ENCODE measurements at places on chromosomes 2 and 18.

DNA sequence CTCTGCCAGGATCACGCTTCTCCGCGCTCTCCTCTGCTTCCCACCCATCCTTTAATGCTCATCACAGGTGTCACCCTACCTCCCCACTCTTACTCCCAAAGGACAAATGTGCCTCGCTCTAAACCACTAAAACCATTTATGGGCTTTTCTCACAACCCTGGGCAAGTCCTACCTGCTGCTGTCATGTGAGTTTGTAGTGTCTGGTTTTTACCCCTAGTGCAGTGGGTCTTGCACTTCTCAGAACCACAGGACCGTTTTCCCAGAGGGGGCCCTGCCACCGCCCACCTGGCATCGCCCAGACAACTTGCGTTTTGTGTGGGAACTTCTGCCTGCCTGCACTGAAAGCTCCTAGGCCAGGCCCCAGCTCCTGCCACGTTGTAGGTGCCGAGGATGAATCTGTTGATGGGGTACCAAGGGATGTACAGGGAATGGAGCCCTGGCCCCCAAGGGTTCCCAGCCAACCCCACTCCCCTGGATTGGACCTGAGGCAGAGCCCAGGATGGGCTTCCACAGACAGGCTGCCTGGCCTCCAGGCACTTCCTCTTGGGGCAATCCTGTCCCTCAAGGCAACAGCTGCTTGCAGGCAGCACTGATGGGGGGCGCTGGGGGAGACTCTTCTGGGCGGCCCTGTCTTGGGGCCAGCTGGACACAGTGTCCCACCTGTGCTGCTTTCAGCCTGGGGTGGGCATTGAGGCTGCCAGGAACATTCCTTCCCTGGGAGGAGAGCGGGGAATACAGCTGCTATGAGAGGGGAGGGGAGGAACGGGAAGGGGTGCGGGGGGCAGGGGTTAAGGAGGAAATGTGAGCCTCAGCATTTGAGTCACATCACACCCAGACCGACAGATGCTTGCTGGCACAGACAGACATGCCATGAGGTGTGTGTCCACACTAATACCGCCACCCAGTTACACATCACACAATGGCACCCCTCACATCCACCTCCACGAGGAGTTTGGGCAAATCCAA, 176.3 kb downstream of the ZFP36L2 start:
- H3K36me3 ChIP-seq: peaks cover 2% of the 10 kb centered on the region
- peaks cover 40% of the 10 kb centered on the region for H3K4me1 ChIP-seq
- no peak for DNase-seq
- H3K4me3 ChIP-seq: no peak overlapping the region

GRCh38 chr18:44680273-44681075, at the start of gene SETBP1:
Gene SETBP1 (plus strand): TSS chr18:44680888. CDS start chr18:44701347, 20,459 bp downstream.
- H3K36me3 ChIP-seq: peaks cover 8% of the 10 kb centered on the region
- no peak for DNase-seq
- H3K27me3 ChIP-seq: no peaks in the 10 kb centered on the region
- peaks cover under 1% of the 10 kb centered on the region for H3K4me1 ChIP-seq
- H3K27ac ChIP-seq: peak within 1 kb of the TSS; percentile 74

GRCh38 chr2:14716319-14716718, 83.8 kb downstream of the LRATD1 start:
- no peak overlapping the region for H3K27ac ChIP-seq
- H3K4me1 ChIP-seq: no peaks in the 10 kb centered on the region
- H3K36me3 ChIP-seq: no peaks in the 10 kb centered on the region
- H3K4me3 ChIP-seq: no peak overlapping the region
- H3K27me3 ChIP-seq: no peaks in the 10 kb centered on the region

GRCh38 chr2:231545105-231545902, 15.1 kb upstream of the NMUR1 start:
- H3K36me3 ChIP-seq: peaks cover 4% of the 10 kb centered on the region
- peak overlapping the region; percentile 92 for H3K27ac ChIP-seq
- DNase-seq: peak; percentile 27
- H3K4me1 ChIP-seq: peaks cover 55% of the 10 kb centered on the region
- H3K27me3 ChIP-seq: no peaks in the 10 kb centered on the region
- H3K4me3 ChIP-seq: peak overlapping the region; percentile 66

DNA sequence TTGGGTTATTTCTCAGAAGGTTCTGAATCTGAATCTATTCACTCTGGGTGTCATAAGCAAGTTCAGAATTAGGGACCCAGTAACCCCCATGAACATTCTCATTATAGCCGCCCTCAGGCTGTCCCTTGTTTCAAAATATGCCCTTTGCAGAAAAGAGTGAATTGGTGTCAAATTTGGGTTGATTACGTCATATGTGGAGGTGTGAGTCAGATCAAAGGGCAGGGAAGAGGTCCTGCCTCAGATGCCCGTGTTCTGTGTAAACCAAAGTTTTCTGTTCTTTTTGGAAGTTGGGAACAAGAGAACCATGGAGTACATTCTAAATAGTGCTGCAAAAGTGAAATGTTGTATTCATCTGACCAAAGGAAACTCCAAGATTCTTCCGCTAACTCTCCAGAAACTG, 5.8 kb downstream of the FAM110C start:
- no peak for DNase-seq
- H3K27me3 ChIP-seq: peaks cover 50% of the 10 kb centered on the region
- H3K36me3 ChIP-seq: peaks cover 2% of the 10 kb centered on the region
- H3K4me1 ChIP-seq: peaks cover 7% of the 10 kb centered on the region

- peaks cover 33% of the 10 kb centered on the region for H3K36me3 ChIP-seq
- no peak overlapping the region for H3K4me3 ChIP-seq
- peaks cover 79% of the 10 kb centered on the region for H3K4me1 ChIP-seq
Measured at GRCh38 chr18:77088963-77089722, 43.4 kb downstream of the MBP start.

DNA sequence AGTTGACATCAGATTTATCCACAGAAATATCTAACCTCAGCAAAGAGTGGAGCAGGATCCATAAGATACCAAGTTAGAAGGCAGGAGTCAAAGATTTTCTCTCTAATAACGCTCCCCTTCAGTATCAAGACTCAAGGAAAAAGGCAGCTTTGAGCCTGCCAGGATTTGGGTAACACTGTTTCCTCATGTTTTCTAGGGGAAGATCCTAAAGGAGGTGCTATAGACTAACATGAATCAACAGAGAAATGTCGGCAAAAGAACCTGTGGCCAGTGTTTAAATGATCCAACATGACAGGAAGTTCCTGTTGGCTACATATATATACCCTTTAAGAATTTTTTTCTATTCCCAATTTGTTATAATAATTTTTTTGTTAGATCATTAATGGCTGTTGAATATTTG, 402.3 kb downstream of the TGIF1 start:
- H3K27ac ChIP-seq: no peak overlapping the region
- no peak overlapping the region for H3K4me3 ChIP-seq
- no peaks in the 10 kb centered on the region for H3K4me1 ChIP-seq
- H3K36me3 ChIP-seq: peaks cover 2% of the 10 kb centered on the region
- DNase-seq: no peak
- H3K27me3 ChIP-seq: peaks cover 25% of the 10 kb centered on the region

DNA sequence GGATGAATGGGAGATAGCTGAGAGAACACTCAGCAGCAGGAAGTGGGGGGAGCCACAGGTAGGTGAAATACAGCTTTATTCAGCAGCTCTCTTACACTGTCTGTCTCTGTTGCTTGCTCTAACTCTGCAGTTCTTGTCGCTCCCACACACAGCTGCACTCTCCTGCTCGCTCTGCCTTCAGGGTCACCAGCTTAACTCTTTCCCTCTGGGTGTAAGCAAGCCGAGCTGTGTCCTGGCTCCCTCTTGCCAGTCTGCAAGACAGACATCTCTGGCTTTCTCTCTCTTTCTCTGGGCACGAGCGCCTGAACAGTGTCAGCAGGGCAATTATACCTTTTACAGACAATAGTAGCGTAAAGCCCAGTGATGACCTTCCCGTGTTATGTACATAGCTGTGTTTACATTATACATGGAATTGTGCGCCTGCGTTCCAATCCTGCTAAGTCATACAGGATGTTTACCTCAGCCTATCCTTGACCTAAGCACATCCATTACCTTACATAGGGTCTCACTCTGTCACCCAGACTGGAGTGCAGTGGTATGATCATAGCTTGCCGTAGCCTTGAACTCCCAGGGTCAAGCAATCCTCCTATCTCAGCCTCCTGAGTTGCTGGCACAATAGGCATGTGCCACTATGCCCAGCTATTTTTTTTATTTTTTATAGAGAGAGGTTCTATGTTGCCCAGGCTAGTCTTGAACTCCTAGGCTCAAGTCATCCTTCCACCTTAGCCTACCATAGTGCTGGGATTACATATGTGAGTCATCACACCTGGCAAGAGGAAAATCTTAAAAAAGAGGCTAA, 57.8 kb upstream of the CHN1 start:
- DNase-seq: no peak
- no peak overlapping the region for H3K4me3 ChIP-seq
- peak overlapping the region; percentile 5 for H3K27ac ChIP-seq
- H3K27me3 ChIP-seq: no peaks in the 10 kb centered on the region
- peaks cover 12% of the 10 kb centered on the region for H3K36me3 ChIP-seq

GRCh38 chr2:28068088-28068487, 177.6 kb downstream of the BABAM2 start:
- H3K27me3 ChIP-seq: no peaks in the 10 kb centered on the region
- H3K36me3 ChIP-seq: no peaks in the 10 kb centered on the region
- no peak overlapping the region for H3K4me3 ChIP-seq
- H3K4me1 ChIP-seq: no peaks in the 10 kb centered on the region

- no peaks in the 10 kb centered on the region for H3K36me3 ChIP-seq
- no peak overlapping the region for H3K27ac ChIP-seq
- no peak for DNase-seq
- H3K4me1 ChIP-seq: no peaks in the 10 kb centered on the region
Measured at GRCh38 chr2:82968358-82968757, 1490.7 kb downstream of the SUCLG1 start.

- no peak overlapping the region for H3K27ac ChIP-seq
- peaks cover 69% of the 10 kb centered on the region for H3K27me3 ChIP-seq
- H3K36me3 ChIP-seq: no peaks in the 10 kb centered on the region
Measured at GRCh38 chr2:234770031-234770506, 181.7 kb upstream of the SH3BP4 start.

- no peaks in the 10 kb centered on the region for H3K4me1 ChIP-seq
- DNase-seq: no peak
- H3K27me3 ChIP-seq: no peaks in the 10 kb centered on the region
- H3K27ac ChIP-seq: no peak overlapping the region
- H3K4me3 ChIP-seq: no peak overlapping the region
Measured at GRCh38 chr2:66929632-66930338, 467.3 kb upstream of the ETAA1 start.

DNA sequence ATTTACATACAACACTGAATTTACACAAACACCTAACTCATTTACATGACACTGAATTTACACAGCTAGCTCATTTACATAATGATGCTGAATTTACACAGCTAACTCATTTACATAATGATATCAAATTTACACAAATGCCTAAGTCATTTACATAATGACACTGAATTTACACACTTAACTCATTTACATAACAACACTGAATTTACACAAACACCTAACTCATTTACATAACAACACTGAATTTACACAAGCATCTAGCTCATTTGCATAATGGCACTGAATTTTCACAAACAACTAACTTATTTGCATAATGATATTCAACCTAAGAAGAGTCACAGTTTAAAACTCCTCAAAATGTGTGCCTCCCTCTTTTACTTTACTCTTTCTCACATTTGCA, 511.7 kb downstream of the GALR1 start:
- no peaks in the 10 kb centered on the region for H3K4me1 ChIP-seq
- H3K27me3 ChIP-seq: peaks cover 19% of the 10 kb centered on the region
- H3K4me3 ChIP-seq: no peak overlapping the region
- DNase-seq: no peak
- H3K36me3 ChIP-seq: no peaks in the 10 kb centered on the region
- H3K27ac ChIP-seq: no peak overlapping the region

- H3K36me3 ChIP-seq: peaks cover 3% of the 10 kb centered on the region
- no peak overlapping the region for H3K27ac ChIP-seq
- no peaks in the 10 kb centered on the region for H3K27me3 ChIP-seq
- H3K4me3 ChIP-seq: no peak overlapping the region
- no peaks in the 10 kb centered on the region for H3K4me1 ChIP-seq
Measured at GRCh38 chr2:33526132-33526531, 49.7 kb downstream of the RASGRP3 start.

- H3K27me3 ChIP-seq: peaks cover 39% of the 10 kb centered on the region
- no peak overlapping the region for H3K27ac ChIP-seq
- no peaks in the 10 kb centered on the region for H3K4me1 ChIP-seq
- no peaks in the 10 kb centered on the region for H3K36me3 ChIP-seq
- no peak overlapping the region for H3K4me3 ChIP-seq
Measured at GRCh38 chr2:152566728-152567069, 150.6 kb downstream of the PRPF40A start.

DNA sequence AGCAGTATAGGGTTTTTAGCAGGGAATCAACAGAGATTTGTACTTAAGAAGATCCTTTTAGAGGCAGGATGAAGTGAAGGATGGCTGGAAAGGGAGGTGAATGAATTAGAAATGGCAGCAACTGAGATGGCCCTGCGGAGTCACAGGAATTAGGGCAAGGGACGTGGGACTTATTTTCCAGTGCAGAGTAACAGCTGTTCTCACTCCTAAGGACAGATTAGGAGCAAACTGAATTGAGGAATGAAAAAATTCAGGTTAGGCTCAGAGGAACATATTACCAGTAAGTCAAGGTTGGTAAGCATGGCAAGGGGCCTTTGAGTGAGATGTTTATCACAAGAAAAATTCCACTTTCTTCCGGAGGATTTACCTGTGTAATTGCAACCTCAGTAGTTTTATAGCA, 34.4 kb downstream of the COL4A3 start:
- no peaks in the 10 kb centered on the region for H3K4me1 ChIP-seq
- no peak overlapping the region for H3K4me3 ChIP-seq
- no peak overlapping the region for H3K27ac ChIP-seq
- no peaks in the 10 kb centered on the region for H3K27me3 ChIP-seq

- DNase-seq: no peak
- peaks cover 30% of the 10 kb centered on the region for H3K4me1 ChIP-seq
- no peaks in the 10 kb centered on the region for H3K27me3 ChIP-seq
- H3K4me3 ChIP-seq: no peak overlapping the region
- peaks cover 5% of the 10 kb centered on the region for H3K36me3 ChIP-seq
Measured at GRCh38 chr2:191626497-191627151, 51.3 kb upstream of the NABP1 start.

- H3K27ac ChIP-seq: no peak overlapping the region
- H3K36me3 ChIP-seq: peaks cover 2% of the 10 kb centered on the region
- H3K4me1 ChIP-seq: no peaks in the 10 kb centered on the region
- no peak overlapping the region for H3K4me3 ChIP-seq
Measured at GRCh38 chr2:191836471-191836852, 10.4 kb downstream of the CAVIN2 start.

DNA sequence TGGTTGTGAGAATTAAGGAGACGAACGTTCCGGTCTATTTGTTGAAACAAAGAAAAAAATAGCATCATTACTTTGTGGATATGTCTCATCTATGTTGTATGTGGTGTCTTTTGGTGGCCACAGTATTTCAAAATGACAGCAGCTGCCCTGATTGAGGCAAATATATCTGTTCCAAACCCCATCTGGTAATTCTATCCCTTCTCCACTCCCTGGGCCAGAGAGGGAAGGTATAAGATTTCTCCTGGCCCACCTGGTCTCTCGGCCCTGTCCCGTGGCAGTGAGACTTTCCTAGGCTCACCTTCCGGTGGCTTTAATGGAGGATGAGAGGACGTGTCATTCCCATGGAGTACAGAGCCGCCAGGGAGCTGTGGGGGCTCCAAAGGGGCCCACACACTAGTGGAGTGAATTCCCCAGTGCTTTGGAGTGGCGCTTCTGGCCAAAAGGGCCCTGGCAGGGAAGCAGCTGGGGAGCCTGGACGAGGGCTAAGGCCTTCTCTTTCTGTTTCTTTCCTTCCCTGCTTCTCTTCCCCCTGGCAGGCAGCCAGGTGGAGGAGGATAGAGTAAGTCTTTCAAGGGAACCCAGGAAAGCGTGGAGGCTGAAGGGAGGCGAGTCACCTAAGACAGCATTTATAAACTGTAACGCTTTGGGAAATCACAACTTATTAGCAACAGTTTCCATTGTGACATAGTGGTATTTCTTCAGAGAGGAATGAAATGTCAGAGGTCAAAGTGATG, 5.6 kb downstream of the FOSL2 start:
- peak overlapping the region; percentile 8 for H3K27ac ChIP-seq
- no peak overlapping the region for H3K4me3 ChIP-seq
- peaks cover 33% of the 10 kb centered on the region for H3K36me3 ChIP-seq
- no peaks in the 10 kb centered on the region for H3K27me3 ChIP-seq
- H3K4me1 ChIP-seq: peaks cover 48% of the 10 kb centered on the region

Data from central memory CD8-positive, alpha-beta T cell (primary cell).